Stimulated activated CD8-positive, alpha-beta memory T cell treated with anti-CD3 and anti-CD28 coated beads, Interleukin-15, amount 100 ng/mL, for 1 hour (primary cell): ENCODE measurements at places on chromosomes 7 and 10.

DNA sequence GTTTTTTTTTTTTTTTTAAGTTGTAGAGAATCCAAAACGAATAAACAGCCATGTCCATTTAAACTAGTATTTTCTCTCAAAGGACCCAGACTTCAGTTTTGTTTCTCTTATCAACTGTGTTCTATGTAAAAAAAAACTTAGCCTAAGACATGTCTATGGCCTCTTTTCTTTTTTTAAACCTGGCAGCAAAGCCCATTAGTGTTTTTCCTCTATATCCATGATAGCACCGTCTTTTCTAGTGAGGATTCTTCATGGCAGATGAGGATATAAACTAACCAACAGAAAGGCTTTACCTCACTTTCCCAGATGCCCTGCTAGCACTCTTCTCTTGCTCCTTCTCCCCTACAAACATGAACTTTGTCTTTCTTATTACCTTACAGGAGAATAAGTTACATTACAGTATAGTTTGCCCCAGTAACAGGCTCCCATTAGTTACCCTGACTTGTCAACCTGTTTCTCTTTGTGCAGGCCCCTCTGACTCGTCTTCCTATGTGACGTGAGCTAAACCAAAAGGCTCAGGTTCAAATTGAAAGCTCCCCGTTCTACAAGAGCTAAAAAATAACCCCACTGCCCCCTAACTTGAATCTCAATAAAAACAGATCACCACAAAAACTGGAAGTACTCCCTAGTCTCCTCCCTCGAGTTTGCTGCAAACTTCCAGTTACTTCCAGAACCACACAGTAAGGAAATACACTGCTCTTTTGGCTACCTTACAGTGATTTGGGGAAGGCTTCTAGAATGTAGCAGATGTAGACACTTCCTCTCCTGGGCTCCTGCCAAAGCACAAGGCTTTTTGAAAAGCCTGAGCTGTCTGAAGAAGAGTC lies 20.1 kb downstream of the P4HA1 start:
- no peak for DNase-seq

- no peak for DNase-seq
These were observed 8.6 kb upstream of the ZNF713 start for GRCh38 chr7:55878691-55879090.

DNA sequence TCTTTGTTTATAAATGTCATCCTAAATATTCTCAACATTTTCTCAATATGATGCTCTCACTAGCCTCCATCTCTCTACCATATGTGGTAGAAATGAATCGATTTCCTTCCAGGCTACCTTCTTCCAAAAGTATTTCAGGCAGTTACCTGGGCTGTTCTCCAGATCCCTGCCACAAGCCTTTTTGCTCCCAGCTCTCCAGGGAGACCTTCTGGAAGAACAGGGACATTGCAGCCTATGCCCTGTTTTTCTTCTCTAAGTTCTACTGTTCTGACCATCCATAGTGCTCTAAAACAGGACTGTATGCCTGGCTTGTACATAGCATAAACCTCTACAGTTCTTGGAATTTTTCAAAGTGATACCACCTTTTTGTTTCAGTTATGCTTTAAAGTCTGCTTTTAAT lies 552.8 kb downstream of the ANKRD7 start:
- DNase-seq = no peak

GRCh38 chr7:42456267-42456666 lies 219.3 kb upstream of the GLI3 start:
- DNase-seq = no peak
